ENCODE measurements at places on chromosomes 12 and 14. TPM values are rescaled to one million over a fixed set of nuclear protein-coding genes. Genes with fewer than 3 reads are reported as not detected.

GRCh38 chr14:65131301-65131701, 29.0 kb upstream of the MAX start:
- DNase-seq: no peak

The ADGRD1 gene
- total RNA-seq: 14.1 TPM

- peak; percentile 87 for DNase-seq
Measured at GRCh38 chr14:74954232-74954946, 1.0 kb downstream of the PGF start.

The PLBD1 gene
- 11.8 TPM for total RNA-seq

The ASCL1 gene
- 1.7 TPM for total RNA-seq

GRCh38 chr12:47219243-47219642, 139.5 kb upstream of the AMIGO2 start:
- no peak for DNase-seq

DNA sequence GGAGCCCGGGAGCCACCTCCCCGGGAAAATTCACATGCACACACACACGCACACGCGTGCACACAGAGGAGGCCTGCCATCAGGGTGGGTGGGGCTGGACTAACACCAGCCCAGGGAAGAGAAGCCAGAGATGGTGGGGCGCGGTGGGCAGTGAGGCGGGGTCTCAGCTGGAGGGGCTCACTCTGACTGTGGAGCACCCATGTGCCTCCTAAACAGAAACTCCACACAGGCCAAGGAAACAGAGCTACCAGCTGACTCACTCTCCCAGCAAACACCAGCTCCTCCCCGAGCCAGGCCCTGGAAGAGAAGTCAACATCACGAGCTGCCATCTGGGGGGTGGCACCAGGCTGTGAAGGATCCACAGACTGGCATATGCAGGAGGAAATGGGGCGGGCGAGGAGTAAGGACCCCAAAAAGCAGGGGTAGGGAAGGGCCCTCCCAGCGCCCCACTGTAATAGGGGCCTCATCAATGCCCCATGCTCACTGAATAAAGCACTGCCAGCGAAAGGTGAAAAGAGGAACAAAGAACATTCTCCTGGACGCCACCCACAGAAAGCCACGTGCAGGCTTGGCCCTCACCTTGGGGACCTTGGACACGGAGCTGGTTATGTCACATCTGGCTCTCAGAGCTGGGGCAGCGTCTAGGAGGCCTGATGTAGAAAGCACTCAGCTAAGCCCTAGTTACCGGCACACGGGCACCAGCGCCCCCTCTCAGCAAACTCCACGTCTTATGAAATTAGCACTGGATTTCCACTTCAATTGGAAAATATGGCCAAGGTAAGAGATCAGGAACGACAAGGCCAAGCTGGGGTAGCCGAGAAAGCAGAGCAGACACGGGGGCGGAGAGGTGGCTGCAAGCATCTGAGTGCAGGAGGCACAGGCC, 8.4 kb upstream of the INF2 start:
- DNase-seq: no peak

The CCDC197 gene
- total RNA-seq: not detected

DNA sequence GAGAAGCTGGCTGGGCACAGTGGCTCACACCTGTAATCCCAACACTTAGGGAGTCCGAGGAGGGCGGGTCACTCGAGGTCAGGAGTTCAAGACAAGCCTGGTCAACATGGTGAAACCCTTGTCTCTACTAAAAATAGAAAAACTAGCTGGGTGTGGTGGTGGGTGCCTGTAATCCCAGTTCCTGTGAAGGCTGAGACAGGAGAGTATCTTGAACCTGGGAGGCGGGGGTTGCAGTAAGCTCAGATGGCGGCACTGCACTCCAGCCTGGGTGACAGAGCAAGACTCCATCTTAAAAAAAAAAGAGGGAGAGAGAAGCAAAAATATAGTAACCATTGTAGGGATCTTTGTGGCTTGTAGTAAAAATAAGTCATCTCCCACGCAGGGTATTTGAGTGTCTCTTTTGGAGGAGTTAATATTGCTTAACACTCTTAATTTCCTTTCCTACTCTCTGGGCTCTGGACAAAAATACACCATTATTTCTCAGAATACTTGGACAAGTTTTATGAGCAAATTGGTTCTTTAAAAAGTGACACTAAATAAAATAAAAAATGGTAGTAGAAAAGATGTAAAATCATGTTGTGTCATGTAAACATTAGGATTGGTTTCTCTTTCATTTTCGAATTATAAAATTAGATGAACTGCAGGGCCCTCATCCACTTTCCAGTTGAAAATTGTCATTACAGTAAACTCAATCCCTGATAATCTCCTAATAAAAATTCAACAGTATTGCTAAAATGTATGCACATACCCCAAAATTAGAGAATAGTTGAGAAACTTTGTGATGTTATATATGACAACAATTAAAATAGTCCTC, 61.1 kb upstream of the C12orf71 start:
- no peak for DNase-seq

The CIT gene
- 7.4 TPM for total RNA-seq

The ERC1 gene
- total RNA-seq: 39.8 TPM

- no peak for DNase-seq
Measured at GRCh38 chr14:87043667-87044200, 949.2 kb downstream of the GALC start.

DNA sequence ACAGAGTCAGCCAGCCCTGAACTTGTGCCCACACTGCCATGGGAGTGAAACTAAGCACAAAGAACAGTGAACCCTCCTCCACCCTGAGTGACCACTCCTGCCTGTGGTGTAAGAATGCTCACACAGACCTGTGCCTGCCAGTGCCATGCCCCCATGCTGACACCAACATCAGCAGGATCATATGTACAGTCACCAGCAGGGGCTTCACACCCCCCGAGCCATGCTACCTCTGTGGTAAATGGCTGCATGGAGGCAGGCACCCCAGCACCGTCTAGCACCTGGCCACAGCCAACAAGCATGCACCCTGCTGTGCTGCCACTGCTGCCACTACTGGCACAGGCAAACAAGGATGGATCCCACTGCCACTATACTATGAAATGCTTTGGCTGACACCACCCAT, 344.4 kb upstream of the CCDC196 start:
- DNase-seq: no peak

The ERBB3 gene
- 30.0 TPM for total RNA-seq

DNA sequence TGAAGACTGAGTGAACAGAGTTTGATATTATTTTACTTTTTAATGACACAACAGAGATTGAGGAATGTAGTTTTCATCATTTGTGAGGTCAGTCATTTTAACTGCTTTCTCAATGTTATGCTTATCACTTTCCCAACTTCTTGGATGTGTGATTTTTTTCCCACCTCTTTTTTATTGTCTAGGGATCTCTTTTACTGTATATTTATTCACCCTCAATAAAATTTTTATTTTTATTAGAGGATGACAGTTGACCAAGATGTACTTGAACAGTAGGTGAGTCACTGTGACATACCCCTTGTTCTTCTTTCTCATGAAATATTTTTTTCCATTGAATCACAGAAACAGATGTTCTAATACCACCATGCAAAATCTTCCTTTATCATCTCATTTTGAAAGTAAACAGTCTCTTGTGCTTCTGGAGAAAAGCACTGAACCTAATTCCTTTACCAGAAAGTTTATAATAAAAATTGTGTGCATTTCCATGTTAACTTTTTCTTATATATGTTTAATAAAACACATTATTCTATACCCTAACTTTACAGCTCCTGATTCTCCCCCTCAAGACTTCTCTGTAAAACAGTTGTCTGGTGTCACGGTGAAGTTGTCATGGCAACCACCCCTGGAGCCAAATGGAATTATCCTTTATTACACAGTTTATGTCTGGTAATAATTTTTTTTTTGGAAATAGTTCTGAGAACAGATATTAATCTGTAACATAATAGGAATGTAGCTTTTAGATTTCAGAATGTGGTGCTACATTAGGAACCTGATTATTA, 65.9 kb downstream of the PTPRQ start:
- DNase-seq: no peak

DNA sequence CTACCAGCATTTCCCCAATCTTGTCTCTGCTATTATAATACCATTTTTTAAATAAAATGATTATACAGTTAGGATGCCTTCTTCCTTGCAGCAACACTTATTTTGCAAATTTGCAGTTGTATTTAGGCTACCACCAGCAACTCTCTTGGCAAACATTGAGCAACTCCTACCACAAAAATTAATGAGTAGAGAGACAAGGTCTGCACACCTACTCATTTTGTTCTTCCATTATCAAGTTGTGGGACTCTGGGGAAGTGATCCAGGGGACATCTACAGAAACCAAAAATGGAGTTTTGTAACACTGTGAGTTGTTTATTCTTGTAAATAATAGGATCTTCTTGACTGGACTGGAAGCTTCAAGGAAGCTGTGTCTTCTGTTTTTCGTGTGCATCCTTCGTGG, 38.6 kb downstream of the DGLUCY start:
- DNase-seq: no peak

The SMOC1 gene
- total RNA-seq: 7.3 TPM

DNA sequence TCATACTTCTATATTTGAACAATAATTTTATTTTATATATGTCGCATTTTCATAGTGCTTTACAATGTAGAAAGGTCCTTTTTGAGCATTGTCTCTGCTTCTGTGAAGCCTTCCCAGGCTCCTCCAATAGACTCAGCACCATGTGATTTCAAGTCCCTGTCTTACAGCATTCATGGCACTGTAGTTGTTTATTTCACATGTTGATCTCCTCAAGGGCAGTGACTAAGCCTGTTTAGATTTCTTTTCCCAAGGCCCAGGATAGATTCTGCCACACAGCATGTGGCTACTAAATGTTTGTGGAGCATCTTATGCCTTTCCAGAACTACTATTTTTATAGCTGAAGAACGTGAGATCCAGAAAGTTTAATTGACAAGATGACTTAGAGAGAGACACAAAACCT, 391.7 kb downstream of the TMEM117 start:
- DNase-seq: no peak

All from thyroid gland (tissue), 4 donors.